ENCODE measurements at places on chromosomes 5 and 9. TPM values are rescaled to one million over a fixed set of nuclear protein-coding genes. Genes with fewer than 3 reads are reported as not detected.

DNA sequence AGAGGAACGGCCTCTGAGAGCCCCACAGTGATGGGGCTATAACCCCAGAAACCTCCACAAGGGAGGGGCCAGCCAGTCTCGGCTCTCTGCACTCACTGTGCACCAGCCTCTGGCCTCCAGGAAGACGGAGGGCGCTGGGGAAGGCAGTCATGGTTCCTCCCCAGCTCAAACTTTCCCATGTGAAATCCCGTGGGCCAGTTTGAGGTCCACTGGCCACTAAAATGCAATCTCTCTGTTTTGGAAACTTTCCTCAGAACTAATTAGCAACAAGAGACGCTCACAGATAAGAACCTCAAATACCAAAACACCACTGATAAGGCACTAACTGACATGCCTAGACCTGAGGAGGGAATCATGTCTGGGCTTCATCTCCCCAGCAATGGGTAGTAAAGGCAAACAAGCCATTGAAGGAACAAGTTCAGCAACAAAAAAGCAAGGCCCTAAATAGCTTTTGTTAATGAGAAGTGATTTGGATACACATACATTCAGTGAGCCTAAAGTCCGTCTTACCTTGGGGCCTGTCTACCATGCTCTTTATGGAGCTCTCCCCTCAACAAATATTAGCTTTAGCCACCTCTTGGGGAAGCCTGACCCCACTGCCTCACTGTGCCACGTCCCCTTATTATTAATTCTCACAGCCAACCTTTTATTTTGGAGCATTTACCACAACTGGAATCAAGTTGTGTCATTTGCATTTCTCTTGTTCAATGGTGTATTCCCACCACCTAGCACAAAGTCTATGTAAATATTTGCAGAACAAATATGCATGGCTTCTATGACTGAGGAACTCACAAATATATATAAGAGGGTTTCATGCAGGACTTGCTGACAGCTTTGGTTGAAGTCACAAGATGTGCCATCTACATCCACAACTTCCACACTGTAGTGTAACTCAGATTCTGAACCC is 56.1 kb upstream of the GLRX start:
- no peak for DNase-seq

DNA sequence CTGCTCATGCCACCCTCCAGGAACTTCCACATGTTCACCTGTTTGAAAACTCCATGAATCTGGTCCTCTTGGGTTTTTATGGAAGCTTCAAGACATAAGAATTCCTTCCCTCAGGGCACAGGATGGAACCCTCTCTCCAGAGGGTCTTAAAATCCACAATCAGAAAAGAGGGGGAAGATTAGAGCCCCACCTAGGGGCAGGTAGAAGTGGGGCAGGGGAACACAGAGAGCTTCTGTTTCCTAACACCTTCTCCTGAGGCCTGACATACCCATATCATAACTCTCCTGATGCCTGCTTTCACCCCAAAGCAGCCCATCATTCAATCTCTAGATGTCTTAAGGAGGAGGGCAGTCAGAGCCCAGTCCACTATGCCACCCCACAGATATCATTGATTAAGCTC is 1087.7 kb upstream of the ARRDC3 start:
- no peak for DNase-seq

- DNase-seq, result no peak
Observed at GRCh38 chr9:109108318-109108717, 11.4 kb downstream of the TMEM245 start.

DNA sequence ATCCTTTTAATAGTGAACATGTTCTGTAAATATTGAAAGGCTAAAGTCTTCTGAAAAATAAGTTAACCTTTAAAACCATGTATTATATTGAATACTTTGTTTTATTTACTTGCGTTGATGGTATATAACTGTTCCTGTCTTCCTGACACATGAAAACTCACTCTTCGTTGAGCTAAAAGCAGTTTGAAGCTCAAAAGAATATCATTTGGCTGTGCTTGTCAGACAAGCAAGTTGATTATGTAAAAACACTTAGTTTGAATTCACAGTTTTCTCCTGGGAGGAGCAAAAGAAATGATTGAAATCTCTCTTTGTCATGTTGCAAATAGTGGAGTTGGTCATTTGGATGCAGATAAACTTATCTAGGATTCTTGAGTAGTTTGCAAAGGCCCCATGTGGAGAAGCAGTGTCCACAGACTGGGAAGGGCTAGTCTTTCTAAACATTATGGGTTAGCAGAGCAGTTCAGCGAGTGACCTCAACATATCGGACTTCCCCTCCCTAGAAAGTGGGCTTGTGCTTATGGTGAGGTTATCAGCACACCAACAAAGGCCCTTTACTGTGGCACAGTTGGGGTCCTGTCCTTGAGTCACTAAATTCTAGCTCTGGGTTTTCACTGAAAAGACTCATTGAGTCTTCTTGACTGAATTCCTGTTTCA is 290.4 kb downstream of the CSNK1G3 start:
- no peak for DNase-seq

- DNase-seq, result no peak
Observed at GRCh38 chr5:123265551-123265950, 157.7 kb downstream of the CEP120 start.

DNA sequence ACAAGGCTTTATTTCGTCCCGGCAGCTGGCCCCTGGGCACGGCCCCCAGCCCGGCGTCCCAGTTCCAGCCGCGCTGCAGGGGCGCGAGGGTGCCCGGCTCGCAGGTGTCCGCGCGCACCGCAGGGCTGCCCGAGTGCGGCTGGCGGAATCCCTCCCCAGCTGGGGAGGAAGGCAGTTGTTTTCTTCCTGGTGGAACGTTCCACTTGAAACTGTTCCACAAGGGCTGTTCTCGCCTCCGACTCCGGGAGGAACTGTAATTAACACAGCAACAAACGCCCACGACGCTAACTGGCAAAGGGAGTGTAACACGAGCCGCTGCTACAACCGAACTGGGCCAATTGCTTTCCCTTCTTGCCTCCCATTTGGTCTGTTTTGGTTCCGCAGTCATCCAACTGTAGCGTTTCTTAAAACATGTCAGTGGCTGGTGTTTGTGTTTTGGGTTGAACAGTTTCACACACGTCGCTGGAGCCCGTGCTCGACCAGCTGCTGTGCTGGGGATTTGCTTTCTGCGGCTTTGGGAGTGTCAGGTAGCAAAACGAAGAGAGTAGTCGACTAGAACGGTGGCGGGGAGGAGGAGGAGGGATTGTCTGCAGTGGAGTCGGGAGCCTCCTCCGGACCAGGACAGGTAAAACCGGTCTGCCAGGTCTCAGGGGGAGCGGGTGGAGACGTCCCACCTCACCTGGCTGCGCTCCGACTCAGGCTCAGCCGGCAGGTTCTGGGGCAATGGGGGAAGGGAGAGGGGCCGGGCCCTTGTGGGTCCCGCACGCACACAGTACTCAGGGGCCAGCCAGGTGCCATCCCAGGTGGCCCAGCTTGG is 131.6 kb upstream of the NIPBL start:
- DNase-seq, result peak; percentile 62

- no peak for DNase-seq
Observed at GRCh38 chr9:135971111-135971766, 10.1 kb upstream of the UBAC1 start.

DNA sequence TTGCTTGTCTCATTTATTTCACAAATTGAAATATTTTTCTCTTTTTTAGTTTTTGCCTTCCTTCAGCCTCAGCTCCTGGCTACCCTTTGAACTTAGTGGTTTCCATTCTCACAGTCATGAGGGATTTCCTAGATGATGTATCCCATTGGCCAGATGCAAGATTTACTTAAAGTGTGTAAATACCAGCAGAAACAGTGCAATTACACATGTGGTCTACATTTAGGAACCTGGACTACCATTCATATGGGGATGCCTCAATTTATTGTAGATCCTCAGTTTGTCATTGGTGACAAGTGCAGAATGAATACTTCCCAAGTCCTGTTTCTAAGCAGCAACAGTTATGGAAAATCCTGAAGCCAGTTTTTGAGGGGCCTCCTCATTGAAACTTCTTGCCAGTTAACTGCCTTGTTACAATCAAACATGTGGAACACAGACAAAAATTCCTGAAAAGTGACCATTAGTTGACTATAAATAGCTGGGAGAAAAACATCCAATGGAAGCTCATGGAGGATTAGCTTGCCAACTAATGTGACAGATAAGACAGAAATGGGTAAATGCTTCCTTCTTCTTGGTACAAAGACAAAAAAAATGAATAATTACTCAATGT is 113.6 kb upstream of the FER start:
- no peak for DNase-seq

GRCh38 chr5:56142614-56143372 is 90.3 kb downstream of the ANKRD55 start:
- no peak for DNase-seq

GRCh38 chr9:77010527-77010926 is 8.9 kb upstream of the FOXB2 start:
- no peak for DNase-seq

DNA sequence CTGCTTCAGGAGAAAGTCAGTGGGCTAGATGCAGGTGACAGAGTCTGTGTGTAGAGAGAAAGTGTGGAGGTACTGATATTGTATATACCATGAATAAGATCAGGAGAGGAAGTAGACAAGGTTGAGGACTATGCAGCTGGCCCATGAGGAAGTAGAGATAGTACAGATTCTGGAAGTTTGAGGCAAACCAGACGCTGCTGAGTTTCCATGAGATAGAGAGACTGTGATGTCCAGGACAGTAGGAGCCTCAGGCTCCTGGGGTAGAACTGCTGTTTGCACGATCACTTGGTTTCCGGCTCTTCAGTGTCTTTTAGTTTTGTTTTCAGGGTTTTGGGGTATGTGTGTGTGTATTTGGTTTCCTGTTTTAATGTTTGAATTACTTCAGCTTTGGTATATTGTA is 13.6 kb downstream of the OTULINL start:
- DNase-seq, result no peak

GRCh38 chr9:81771571-81771970 is 82.2 kb upstream of the TLE1 start:
- no peak for DNase-seq

- DNase-seq, result peak; percentile 3
Observed at GRCh38 chr9:111969061-111969460, 72.4 kb downstream of the UGCG start.

GRCh38 chr9:99506747-99507348 is 284.8 kb downstream of the SEC61B start:
- DNase-seq, result no peak

DNA sequence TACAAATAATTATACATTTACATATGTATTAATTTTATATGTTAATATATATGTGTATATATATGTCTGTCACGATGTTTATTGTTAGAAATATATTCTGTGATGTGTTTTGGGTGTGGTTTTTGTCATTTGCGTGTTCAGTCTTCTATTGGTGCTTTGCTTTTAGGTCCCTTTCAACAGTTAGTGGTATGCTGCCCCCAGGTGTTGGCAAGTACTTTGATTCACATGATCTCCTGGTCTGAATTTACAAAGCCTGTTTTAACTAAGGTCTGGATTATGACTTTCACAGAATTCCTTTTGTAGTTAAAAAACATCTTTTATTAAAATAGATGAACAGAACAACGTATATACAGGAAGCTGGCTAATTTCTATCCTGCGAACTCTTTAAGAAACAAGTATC is 271.5 kb downstream of the CCDC171 start:
- no peak for DNase-seq

- DNase-seq, result no peak
Observed at GRCh38 chr5:79756076-79756475, 66.4 kb downstream of the CMYA5 start.

- no peak for DNase-seq
Observed at GRCh38 chr9:14107977-14108376, 206.0 kb downstream of the NFIB start.

ZNF366 gene
- 8.0 TPM for total RNA-seq

CARTPT gene
- not detected for total RNA-seq

HAVCR2 gene
- 11.8 TPM for total RNA-seq

LCN15 gene
- not detected for total RNA-seq

FBXO10 gene
- total RNA-seq, result 8.0 TPM

GPX8 gene
- total RNA-seq, result 34.9 TPM

RAPGEF6 gene
- 48.4 TPM for total RNA-seq

CENPH gene
- 2.5 TPM for total RNA-seq

CDK5RAP2 gene
- total RNA-seq, result 80.6 TPM
